ENCODE measurements at places on chromosomes 13 and 19. TPM values are rescaled to one million over a fixed set of nuclear protein-coding genes. Genes with fewer than 3 reads are reported as not detected.

The PSG2 gene
- total RNA-seq, result not detected

The MEIS3 gene
- total RNA-seq, result 3.7 TPM

The PSG4 gene
- total RNA-seq, result not detected

DNA sequence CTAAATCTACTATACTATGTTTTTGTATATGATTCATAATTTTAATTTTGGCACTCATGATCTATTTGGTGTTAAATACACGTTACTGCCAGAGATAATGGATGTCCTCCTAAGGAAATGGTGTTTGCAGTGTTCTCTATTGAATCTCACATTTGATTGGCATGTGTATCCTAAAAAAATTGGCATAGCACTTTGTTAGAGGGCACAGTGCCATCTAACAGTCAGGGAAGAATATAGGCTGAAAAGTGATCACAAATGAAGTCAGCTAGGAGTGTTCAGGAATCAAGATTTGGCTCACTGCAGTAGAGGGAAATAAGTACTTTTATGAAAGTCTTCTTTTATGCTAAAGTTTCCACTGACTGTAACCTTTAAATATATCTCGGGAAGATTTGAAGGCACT, 624.6 kb downstream of the GPC6 start:
- DNase-seq, result no peak

DNA sequence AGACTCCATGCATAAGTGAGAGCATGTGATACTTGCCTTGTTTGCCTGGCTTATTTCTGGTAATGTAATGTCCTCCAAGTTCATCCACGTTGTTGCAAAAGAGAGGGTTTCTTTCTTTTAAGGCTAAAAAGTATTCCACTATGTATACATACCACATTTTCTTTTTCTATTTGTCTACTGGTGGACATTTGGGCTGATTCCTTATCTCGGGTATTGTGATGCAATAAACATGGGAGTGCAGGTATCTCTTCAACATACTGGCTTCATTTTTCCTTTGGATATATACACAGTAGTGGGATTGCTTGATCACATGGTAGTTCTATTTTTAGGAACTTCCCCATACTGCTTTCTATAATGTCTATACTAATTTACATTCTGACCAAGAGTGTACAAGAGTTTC, 49.6 kb upstream of the EBPL start:
- DNase-seq, result no peak

- peak; percentile 59 for DNase-seq
Measured at GRCh38 chr13:112452380-112453206, 76.4 kb downstream of the SPACA7 start.

GRCh38 chr13:80386002-80386401, 45.1 kb upstream of the SPRY2 start:
- no peak for DNase-seq
